ENCODE measurements at places on chromosomes 4 and X.

GRCh38 chr4:36773467-36773866 is 471.1 kb upstream of the NWD2 start:
- no peak for DNase-seq

DNA sequence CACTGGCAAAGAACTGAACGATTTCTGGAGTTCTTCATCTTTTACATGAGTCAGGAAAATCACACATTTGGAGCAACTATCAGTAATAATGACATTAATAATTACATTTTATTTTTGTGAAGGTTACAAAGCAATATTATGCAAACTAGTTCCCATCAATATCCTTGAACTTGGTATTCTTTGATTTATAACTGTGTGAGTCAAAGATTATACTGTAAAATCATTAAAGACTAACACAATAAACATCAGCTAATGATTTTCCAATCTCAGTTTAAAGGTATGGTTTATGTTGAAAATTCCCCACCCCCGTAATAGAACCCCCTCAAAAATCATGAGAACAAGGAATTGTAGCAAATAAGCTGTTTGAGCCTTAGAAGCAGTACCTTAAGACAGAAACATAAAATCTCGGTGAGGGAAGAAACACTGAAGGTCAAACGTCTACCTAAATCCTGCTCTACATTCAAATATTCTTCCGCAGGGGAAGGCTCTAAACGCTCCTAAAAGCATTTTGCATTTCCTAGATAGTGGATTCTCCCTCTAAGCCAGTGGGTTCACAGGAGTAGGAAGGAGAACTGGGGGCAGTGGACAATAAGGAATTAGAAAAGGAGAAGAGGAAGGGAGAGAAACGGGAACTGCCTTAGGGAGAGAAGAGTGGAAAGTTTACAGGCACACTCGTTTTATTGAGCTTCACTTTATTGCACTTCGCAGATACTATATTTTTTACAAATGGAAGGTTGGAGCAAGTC is 22.3 kb upstream of the SH3D19 start:
- DNase-seq: no peak

DNA sequence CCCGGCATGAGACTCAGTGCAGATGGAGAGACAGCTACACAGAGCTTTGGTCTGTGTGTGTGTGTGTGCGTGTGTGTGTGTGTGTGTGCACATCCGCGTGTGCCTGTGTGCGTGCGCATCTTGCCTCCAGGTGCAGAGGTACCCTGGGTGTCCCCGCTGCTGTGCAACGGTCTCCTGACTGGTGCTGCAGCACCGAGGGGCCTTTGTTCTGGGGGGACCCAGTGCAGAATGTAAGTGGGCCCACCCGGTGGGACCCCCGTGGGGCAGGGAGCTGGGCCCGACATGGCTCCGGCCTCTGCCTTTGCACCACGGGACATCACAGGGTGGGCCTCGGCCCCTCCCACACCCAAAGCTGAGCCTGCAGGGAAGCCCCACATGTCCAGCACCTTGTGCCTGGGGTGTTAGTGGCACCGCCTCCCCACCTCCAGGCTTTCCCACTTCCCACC is 14.3 kb downstream of the FGFR3 start:
- DNase-seq: no peak

DNA sequence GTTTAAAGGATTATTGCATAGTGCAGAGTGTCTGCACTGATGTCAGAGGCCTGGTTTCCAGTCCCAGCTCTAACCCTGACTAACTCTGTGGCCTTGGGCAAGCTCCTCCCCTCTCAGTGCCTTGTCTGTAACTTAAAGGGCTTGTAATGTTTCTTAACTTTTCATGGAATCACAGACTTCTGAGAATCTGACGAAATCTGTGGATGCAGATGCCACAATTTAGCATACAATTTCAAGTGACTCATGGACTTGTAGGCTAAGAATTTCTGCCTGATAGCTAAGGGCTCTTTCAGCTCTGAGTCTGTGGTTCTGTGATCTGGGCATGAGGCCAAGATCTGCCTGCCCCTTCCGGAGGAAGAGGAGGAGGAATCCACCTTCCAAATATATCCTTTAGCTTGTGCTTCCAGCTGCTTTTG is 236.9 kb downstream of the AR start:
- no peak for DNase-seq

GRCh38 chr4:4427121-4427870 is 40.4 kb downstream of the NSG1 start:
- DNase-seq: no peak

DNA sequence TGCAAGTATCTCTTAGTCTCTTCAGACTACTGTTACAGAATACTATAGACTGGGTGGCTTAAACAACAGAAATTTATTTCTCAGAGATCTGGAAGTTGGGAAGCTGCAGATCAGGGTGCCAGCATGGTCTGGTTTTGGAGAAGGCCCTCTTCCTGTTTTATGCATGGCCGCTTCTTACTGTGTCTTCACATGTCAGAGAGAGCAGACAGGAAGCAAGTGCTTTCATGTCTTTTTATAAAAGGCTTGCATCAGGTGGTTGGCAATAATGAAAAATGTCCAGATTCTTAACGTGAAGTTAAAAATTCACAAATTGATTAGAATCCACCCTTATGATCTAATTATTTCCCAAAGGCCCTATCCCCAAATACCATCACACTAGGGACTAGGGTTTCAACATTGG is 284.9 kb downstream of the RPA4 start:
- no peak for DNase-seq
